ENCODE measurements at places on chromosomes 4 and X.

- no peak for DNase-seq
Observed at GRCh38 chrX:152259150-152259549, 120.8 kb upstream of the MAGEA10 start.

GRCh38 chr4:100895556-100896197 lies 377.9 kb upstream of the EMCN start:
- DNase-seq, result no peak

DNA sequence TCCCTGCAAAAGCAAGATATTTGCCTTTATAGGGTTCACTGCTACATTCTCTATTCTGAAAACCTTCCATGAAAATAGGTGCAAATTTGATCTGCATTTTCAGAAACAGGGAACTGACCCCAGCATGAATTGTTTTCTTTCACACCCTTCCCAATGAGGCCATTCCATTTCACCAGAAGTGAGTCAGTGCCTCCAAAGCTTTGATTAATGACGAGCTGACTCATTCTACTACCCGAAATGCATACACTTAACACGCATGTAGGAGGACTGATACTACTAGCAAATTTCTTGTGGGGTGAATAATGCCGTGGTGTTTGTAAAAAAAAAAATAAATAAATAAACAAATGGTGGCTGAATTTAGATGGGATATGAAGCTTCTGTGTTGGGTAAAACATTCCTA lies 146.9 kb upstream of the FGF13 start:
- no peak for DNase-seq

- DNase-seq, result no peak
Observed at GRCh38 chr4:82181789-82182188, 192.0 kb downstream of the HNRNPD start.

GRCh38 chrX:19805046-19805690 lies 82.2 kb downstream of the SH3KBP1 start:
- no peak for DNase-seq

DNA sequence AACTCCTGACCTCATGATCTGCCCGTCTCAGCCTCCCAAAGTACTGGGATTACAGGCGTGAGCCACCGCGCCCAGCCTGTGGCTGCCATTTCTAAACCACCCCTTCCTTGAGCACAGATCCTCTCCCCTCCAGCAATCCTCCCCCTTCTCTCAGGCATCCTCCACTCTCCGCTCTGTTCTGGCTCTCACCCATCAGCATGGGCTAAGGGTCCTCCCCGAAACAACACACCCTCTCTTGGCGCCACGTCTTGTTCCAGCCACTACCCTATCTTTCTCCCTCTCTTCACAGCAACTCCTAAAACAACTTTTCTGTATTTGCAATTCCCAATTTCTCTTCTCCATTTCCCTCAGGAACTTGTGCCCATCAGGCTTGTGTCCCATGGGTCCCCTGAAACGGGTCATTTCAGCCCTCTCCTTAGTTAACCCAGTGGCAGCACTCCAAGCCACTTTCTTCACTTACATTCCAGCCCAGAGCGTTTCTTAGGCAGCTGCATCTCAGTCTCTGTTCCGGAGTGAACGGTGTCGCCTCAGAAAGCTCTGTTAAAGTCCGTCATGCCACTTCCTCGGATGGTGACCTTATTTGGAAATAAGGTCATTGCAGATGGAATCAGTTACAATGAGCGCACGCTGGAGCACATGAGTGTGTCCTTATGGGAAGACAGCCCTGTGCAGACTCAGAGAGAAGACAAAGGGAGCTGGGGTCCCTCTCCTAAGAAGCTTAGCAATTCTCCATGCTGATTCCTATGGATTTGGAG lies 28.3 kb upstream of the CLDN24 start:
- no peak for DNase-seq
